ENCODE measurements at places on chromosomes 2 and 18.

- DNase-seq = no peak
Measured at GRCh38 chr2:74415762-74416395, 5.5 kb downstream of the C2orf81 start.

DNA sequence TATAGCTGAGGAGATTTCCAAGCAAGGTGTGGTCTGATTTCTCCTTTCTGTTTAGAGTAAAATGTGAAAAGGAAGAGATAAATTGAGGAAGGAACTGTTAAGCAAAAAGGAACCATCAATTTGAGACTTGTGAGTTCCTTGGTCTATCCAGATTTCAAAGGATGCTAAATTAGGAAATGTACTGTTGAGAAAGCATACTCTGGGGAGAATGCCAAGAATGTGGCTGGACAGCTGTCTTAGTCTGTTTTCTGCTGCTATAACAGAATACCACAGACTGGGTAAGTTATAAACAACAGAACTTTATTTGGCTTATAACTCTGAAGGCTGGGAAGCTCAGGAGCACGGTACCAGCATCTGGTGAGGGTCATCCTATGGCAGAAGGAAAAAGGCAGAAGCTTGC, 1097.2 kb downstream of the TDRD15 start:
- DNase-seq = no peak

- DNase-seq = no peak
Measured at GRCh38 chr2:20008703-20009102, 3.8 kb downstream of the MATN3 start.

- DNase-seq = peak; percentile 96
Measured at GRCh38 chr2:74178211-74179062, at the start of gene MOB1A. MOB1A (minus strand) TSS chr2:74178879; CDS start chr2:74178674, 205 bp downstream.

DNA sequence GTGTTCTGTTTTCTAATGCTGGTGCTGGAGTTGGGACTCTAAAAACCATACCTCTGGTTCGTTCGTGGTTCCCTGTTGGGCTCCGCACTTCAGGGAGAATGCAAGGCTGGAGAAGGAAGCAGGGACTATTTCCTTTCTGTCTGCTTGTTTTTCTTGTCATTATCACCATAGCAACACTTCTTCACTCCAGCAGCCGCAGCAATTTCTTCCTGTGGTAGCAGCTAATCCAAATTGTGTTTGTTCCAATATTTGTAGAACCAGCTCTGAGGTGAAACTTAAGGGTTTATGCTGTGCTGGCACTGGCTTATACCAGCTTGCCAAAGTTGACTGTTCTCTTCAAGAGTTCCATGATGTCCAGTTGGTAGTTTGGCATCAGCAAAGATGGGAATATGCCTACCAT, 301.4 kb upstream of the SYT4 start:
- DNase-seq = no peak

GRCh38 chr2:26316041-26316440, 29.9 kb upstream of the SELENOI start:
- DNase-seq = no peak

GRCh38 chr2:32485399-32485798, 128.6 kb downstream of the BIRC6 start:
- no peak for DNase-seq

GRCh38 chr2:55809875-55810621, 113.5 kb downstream of the EFEMP1 start:
- DNase-seq = no peak

GRCh38 chr2:72291059-72291458, 143.4 kb upstream of the CYP26B1 start:
- DNase-seq = no peak

GRCh38 chr2:212441141-212441540, 97.5 kb downstream of the ERBB4 start:
- no peak for DNase-seq

DNA sequence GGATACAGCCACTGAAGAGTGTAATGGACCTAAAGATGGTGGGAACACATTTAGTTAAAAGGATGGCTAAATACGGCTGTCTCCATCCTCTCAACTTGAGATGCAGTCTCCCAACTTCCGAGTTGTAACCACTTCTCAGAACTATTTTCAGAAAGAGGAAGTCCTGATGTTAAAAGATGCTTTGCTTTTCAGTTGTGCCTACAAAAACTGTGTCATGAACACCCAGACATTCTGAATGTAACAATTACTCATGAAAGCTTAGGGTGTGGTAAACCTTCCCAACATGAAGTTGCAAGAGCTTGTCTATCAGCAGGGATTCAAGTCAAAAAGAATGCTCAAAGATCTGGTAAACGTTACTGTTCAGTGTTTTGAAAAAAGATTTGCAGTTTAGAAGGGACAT, 147.9 kb downstream of the DOCK10 start:
- no peak for DNase-seq
